ENCODE measurements at places on chromosomes 11 and 22. TPM values are rescaled to one million over a fixed set of nuclear protein-coding genes. Genes with fewer than 3 reads are reported as not detected.

The APOA1 gene
- total RNA-seq: 0.45 TPM

The OR2D2 gene
- total RNA-seq: not detected

DNA sequence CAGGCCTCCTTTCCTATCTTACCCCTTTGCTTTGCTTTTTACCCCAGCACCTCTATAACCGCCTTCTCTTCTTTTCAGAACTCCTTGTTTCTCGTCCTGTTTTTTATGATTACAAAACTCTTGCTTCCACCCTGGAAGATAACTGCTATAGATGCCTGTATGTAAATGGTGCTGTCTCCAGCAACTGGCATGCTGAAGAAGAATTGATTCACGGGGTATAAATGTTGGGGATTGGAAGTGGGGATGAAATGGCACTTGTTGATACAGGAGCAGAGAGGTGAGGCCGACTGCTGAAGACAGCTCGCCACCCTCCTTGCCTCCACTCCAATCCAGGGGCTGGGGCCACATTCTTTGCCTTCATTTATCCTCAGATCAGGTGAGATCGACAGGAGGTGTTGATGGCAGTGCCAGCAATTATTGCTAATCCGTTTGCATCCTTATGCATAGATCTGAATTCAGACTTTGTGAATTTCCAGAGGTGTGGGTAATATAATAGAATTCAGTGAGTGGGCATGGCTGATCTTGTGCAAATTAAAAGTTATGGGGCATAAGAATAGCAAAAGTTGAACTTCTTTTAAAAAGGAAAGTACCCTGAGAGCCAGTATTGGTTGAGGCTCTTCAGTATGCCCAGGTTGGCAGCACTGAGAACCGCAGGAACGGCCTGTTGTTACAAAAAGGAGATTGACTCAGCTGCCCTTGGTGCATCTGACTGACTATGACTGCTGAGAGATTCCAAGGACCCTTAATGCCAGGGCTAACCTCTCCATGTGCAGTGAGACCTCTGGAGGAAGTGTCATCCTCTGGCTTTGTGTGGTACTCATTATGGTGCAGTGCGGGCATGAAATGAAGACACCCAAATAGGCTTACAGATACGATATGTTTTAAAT is 5.3 kb downstream of the NEAT1 start:
- peak overlapping the region; percentile 100 for H3K27ac ChIP-seq
- H3K27me3 ChIP-seq: peaks cover under 1% of the 10 kb centered on the region
- H3K4me3 ChIP-seq: peak overlapping the region; percentile 100
- DNase-seq: peak; percentile 33

DNA sequence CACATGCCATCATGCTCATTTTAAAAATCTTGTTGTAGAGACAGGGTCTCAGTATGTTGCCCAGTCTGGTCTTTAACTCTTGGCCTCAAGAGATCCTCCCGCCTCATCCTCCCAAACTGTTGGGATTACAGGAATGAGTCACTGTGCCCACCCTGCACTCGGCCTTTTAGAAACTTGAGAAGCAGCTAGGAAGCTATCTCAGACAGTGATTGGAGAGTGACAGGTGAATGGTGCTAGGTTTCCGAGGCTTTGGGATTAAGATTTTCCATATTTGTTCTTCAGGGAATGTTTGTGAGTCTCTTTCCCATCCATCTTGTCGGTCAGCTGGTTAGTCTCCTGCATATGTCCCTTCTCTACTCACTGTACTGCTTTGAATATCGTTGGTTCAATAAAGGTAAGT is 10.5 kb downstream of the EI24 start:
- H3K27ac ChIP-seq: no peak overlapping the region
- no peaks in the 10 kb centered on the region for H3K4me1 ChIP-seq
- H3K4me3 ChIP-seq: no peak overlapping the region
- no peak for DNase-seq
- H3K36me3 ChIP-seq: peaks cover 44% of the 10 kb centered on the region

DNA sequence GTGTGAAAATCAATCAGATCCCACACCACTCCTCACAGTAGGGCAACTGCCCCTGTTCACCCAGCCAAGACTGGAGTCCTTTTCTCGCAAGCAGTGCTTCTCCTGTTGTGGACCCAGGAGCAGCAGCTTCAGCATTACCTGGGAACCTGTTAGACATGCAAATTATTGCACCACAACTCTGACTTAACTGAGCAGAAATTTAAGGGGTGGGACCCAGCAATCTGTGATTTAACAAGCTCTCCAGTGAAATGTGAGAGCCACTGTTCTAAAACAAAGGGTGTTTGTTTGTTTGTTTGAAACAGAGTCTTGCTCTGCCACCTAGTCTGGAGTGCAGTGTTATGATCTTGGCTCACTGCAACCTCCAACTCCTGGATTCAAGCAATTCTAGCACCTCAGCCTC is 591.4 kb downstream of the SOX6 start:
- DNase-seq: no peak
- no peaks in the 10 kb centered on the region for H3K4me1 ChIP-seq
- H3K27me3 ChIP-seq: no peaks in the 10 kb centered on the region
- no peak overlapping the region for H3K4me3 ChIP-seq
- H3K27ac ChIP-seq: no peak overlapping the region
